NCI-H2029 (cell line): ENCODE measurements at places on chromosomes 12 and 14.

DNA sequence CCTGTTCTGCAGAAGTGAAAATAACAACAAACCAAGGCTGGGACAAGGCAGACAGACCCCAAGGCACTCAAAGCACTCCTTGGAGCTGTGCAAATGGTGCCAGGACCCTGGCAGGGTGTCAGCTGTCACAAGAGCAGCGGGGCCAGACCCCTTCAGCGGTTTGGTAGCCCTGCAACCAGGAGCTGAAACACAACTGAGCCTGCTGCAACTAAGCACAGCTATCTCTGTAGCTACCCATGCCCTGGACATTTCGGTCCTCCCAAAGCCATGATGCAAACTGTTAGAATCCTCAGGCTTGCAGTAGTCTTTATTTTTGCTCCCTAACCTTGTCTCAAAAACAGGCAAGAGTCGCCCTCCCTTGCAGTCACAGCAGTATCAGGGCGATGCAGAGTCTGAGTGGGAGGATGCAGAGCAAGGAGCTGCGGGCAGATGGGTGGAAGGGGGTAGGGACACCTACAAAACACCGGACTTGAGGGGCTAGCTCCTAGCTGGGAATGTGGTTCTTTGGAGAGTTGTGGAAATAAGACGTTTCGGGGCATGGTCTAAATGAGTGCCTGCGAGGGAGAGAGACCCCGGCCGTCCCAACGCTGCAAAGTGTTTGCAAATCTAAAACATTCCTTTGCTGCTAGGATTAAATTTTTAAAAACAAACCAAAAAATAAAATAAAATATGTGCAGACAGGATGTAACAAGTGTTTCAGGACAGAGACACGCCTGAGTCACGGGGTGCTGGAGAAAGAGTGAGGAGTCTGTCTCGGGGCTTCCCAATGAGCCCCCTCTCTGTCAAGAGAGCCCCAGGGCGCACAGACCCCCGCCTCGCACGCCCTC, 1.0 kb downstream of the NUAK1 start:
- DNase-seq = no peak

DNA sequence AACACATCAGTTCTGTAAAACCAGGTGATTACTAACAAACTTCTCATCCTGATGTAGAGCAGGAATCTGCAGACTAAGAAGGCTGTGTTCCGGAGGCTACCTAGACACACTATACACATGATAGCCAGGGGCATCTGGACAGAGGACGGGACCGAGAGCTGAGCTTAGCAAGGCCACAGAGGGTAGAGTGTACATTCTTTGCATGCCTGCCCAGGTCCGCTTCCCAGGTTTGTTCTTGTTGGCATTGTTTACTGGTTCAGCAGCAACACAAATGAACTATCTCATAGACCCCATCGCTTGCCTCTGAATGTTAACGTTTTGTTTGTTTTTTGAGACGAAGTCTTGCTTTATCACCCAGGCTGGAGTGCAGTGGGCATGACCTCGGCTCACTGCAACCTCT, 17.7 kb upstream of the TEAD4 start:
- DNase-seq = no peak

DNA sequence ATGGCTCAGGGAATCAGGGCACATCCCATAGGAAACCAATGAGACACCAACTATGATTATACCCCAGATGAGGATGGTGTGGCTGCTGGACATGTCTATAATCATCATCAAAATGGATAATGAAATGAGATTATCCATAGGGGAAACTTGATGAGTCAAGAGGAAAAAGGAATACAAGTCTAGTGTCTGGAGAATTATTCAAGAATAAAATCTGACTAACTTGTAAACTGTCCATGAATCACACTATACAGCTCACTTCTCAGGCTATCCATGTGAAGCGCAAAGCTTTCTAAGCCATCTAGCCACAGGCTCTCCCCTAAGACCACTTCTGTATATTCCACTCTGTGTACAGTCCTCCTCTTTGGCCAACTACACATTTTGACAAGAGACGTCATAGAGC, 52.5 kb downstream of the DUSP16 start:
- DNase-seq = no peak

GRCh38 chr14:69052181-69052601, 73.1 kb upstream of the ACTN1 start:
- no peak for DNase-seq
